ENCODE measurements at places on chromosomes 1 and 21. TPM values are rescaled to one million over a fixed set of nuclear protein-coding genes. Genes with fewer than 3 reads are reported as not detected.
A peak's percentile ranks its signal among the peaks of the same experiment; 100 is the strongest.

Gene ARHGAP30
- 1.4 TPM for total RNA-seq

- no peak for DNase-seq
Observed at GRCh38 chr1:55284856-55285255, 69.7 kb upstream of the USP24 start.

DNA sequence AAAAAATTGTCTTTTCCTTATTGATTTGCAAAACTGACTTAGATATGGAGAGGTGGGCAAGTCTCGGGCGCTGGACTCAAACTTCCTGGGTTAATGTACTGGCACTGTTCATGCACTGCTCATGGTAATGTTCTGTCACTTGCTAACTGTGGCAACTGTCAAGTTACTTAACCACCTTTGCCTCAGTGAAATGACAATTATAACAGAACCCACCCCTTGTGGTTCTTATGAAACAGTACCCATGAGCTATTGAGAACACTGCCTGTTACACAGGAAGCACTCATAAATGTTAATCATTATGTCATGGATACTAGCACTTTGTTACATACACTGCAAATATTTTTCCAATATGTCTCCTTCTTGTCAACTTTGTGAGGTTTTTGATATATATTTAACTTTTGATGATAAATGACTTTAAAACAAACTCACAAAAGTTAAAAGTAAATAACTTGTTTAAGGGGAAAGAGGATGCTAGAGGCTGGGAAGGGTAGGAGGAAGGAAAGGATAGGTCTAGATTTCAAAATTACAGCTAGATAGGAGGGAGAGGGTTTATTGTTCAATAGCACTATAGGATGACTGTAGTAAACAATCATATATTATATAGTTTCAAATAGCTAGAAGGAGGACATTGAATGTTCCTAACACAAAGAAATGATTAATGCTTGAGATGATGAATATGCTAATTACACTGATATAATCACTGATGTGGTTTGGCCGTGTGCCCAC lies 342.5 kb downstream of the ADGRL2 start:
- no peak for DNase-seq

Gene KIF21B
- 6.9 TPM for total RNA-seq

Gene CATSPER4
- total RNA-seq: 0.27 TPM

Gene LENEP
- total RNA-seq: 1.3 TPM

DNA sequence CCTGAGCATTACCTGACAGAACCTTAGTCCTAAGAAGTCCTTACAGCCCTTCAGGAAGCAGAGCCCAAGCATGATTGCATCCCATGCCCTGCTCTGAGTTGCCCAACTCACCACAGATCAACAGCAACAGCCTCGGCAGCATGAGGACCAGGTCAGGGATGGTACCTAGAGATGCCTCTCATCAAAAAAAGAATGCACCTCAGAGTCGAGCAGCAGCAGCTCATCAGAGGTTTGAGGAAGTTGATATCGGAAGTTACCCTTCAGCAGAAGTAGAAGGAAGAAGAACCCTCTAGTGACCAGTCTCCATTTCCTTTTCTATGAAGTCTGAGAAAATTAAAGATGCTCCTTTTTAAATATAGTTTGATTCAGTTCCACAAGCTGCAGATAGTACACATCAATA lies at the start of gene FCRL1:
FCRL1 (minus strand) TSS at position 225 of the 400 bp plus-strand sequence; CDS start at position 142, 83 bp downstream.
- no peak for DNase-seq

DNA sequence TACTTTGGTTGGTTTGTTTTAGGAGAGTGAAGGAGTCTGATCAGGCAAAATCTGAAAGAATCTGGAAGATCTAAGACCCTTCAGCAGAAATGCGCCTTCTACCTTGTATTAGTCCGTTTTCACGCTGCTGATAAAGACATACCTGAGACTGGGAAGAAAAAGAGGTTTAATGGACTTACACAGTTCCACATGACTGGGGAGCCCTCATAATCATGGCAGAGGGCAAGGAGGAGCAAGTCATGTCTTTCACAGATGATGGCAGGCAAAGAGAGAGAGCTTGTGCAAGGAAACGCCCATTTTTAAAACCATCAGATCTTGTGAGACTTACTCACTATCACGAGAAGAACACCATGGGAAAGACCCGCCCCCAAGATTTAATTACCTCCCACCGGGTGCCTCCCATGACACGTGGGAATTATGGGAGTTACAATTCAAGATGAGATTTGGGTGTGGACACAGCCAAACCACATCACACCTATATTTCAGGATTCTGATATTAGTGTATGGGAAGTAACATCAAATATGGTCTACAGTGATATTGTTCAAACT lies 99.3 kb downstream of the GLUL start:
- DNase-seq: no peak

DNA sequence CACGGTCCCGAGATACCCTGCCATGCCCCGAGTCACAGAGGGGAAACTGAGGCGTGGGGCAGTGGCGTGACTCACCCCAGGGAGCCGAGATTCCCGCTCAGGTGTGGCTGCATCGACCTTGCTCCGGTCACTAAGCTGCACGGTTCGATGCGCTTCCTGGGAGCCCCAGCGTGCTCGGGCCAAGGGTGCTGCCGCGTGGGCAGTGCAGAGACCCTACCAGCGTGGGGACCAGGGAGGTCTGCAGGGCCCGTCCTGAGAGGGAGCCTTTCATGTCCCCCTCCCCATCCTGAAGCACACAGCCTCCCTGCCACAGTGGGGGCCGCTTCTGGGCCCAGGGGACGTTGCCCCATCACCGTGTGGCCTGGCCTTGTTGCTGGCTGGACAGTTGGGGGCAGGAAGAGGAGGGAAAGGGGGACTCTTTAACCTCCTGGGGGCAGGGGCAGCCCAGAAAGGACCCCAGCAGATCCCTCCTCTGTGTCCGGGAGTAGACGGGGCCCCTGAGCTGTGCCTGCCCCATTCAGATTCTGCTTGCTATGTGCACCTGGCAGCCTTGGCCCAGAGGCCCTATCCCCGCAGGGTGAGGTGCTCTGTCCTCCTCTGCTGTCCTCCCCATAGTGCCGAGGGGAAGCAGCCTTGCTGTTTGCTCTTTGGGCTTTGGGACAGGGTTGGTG lies 52.3 kb downstream of the COL18A1 start:
- no peak for DNase-seq

Gene MTARC2
- total RNA-seq: 12.2 TPM

Gene OR2L8
- not detected for total RNA-seq

GRCh38 chr1:118294875-118295642 lies 110.0 kb upstream of the SPAG17 start:
- no peak for DNase-seq

DNA sequence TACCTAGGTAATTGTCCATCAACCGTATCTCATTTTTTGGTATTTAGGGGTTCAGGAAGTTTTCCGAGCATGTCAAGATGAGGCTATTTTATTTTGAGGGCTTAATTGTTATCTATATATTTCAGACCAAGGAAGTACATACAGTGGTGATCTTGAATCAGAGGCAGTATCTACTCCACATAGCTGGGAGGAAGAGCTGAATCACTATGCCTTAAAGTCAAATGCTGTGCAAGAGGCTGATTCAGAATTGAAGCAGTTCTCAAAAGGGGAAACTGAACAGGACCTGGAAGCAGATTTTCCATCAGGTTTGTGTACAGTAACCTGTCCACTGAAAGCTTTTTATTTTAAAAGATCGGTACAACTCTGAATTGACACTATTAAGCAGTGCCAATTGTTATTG lies 130.2 kb downstream of the ZMYM4 start:
- DNase-seq: no peak

GRCh38 chr1:235455097-235455496 lies 49.2 kb downstream of the B3GALNT2 start:
- DNase-seq: no peak

DNA sequence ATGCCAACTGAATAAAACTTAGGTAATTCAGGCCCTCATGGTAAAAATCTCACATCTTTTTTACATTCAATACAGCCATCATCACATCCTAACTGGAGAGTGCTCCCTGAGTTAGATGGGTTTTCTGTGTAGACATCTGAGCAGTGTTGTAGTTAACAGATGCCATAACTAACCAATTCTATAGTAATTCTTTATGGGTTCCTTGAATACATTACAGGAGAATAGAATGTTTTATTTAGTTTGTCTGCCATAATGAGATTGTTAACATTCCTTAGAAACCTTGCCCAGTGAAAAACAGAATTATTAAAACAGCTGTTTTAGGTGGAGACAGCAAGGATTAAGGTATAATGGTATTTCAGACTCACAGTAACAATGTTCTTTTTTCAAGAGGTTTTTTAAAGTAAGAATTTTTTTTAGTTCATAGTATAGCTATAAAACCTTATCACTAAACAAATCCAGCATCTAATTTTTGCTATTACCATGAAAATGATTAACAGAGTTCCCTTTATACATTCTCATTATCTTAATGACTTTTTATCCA lies 95.3 kb downstream of the ATP5PO start:
- DNase-seq: no peak

Gene TAS1R1
- total RNA-seq: not detected

DNA sequence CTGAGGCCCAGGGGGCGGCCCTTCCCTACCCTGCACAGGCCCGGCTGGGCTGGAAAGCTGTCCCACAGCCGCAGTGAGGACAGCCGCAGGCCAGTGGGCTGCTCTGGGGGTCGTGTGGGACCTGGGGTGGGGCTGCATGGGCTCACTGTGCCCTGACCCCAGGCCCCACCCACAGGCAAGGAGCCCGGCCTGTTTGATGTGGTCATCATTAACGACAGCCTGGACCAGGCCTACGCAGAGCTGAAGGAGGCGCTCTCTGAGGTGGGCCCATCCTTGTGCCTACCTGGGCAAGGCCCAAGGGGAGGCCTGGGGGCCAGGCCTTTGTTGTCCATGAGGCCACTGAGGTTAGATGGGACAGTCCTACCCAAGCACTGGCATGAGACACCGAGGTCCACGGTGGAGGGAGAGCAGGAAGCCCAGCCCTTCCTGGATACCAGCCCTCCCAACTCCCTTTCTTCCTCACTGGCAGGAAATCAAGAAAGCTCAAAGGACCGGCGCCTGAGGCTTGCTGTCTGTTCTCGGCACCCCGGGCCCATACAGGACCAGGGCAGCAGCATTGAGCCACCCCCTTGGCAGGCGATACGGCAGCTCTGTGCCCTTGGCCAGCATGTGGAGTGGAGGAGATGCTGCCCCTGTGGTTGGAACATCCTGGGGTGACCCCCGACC lies 1.4 kb upstream of the GJC2 start:
- DNase-seq: no peak

- DNase-seq: no peak
Observed at GRCh38 chr1:227777646-227778045, 37.8 kb upstream of the PRSS38 start.

- no peak for DNase-seq
Observed at GRCh38 chr1:200795156-200795555, 56.5 kb downstream of the CAMSAP2 start.

DNA sequence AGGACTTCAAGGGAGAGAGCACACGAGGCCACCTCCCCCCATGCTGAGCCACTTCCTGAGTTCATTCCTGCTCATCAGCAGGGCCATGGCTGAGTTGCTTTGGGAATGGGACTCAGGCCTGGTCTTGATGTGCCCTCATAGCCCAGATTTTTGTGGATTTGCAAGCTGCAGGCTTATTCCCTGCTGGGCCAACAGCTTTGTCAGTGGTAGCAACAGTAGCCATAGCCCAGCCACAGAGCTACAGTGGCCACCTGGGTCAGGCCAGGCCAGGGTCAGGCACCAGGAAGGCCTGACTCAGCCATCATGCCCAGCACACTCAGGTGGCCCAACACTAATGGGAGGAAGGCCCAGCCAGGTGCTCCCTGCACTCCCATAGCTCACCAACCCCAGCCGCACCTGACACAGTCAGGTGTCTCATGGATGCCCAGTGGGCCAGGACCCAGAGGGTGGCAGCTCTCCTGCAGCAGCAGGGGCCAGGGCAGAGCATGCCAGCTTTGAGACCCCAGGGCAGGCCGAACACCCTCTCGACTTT lies 33.5 kb downstream of the EPHA2 start:
- DNase-seq: no peak

Gene FAM76A
- 12.4 TPM for total RNA-seq

Gene RNU1-1
- total RNA-seq: 3,945 TPM

GRCh38 chr1:156706657-156707416 lies 1.5 kb upstream of the CRABP2 start:
- DNase-seq: peak; percentile 69

DNA sequence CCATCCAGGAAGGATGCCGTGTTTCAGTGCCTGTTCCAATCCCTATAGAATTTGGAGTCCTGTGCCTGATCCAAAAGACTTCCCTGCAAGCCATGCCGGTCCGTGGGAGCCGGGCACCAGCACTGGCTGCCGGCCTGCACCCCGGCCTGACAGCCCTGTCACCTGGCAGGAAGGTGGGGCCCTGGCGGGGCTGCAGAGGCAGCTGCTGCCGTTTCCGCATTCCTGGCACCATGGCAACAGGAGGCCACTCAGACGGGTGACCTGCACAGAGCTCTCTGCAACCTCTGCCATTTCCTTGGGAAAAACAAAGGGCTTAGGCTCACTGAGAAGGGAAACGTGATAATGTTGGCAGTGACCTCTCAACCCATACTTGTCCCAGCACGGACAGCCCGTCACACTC lies 63.2 kb upstream of the TMEM51 start:
- DNase-seq: peak; percentile 49

Gene TSPEAR
- total RNA-seq: 0.11 TPM

Gene CR1L
- total RNA-seq: not detected

DNA sequence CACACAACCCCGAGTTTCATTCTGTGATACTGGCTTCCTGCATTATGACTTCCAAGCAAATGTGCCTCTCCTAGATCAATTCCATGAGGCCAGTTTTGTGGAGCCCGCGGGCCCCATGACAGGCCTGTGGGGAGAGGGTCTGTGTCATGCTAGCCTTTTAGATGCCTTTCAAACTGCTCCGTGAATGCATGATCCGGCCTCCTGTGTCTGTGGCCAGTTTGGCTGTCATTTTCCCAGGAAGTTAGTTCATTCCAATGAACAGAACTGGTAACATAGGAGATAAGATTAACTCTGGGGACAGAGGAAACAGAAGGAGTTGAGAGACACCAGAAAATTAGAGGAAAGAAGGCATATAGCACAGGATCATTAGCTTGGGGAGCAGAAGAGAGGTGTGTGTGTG lies 3.2 kb downstream of the FNDC7 start:
- no peak for DNase-seq

GRCh38 chr1:178485541-178485981 lies 11.2 kb downstream of the CLEC20A start:
- DNase-seq: no peak

DNA sequence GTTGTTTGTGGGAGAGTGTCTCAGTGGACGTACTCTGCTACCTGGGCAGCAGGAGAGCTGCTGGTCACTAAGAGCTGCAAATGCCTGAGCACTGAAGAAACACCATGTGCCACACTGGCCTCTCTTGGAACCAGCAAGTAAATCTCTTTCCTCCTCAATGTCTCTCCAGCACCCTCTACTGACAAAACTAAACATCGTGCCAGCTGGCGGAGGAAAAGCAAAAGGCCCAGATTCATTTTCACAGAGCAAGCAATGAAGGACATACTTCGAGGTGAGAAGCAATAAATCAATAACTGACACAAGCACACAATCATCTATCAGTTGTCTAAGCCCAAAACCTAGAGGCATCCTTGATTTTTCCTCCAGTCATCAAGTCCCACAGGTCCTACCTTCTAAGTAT lies 78.1 kb downstream of the RERE start:
- DNase-seq: no peak

- no peak for DNase-seq
Observed at GRCh38 chr1:107318932-107319331, 178.1 kb downstream of the NTNG1 start.

Gene HLCS
- 19.8 TPM for total RNA-seq

Gene KCNJ15
- 0.70 TPM for total RNA-seq

- DNase-seq: no peak
Observed at GRCh38 chr1:238143038-238143437, 252.3 kb upstream of the ZP4 start.

Gene RIMKLA
- total RNA-seq: 0.31 TPM

GRCh38 chr1:172390683-172391551 lies 29.6 kb upstream of the C1orf105 start:
- DNase-seq: no peak

All from mesothelial cell of epicardium (in vitro differentiated cells).